ENCODE measurements at places on chromosomes 16 and 17.

- no peaks in the 10 kb centered on the region for H3K27me3 ChIP-seq
- H3K36me3 ChIP-seq, result no peaks in the 10 kb centered on the region
- no peak overlapping the region for H3K27ac ChIP-seq
Measured at GRCh38 chr17:51035431-51035830, 85.2 kb downstream of the SPAG9 start.

DNA sequence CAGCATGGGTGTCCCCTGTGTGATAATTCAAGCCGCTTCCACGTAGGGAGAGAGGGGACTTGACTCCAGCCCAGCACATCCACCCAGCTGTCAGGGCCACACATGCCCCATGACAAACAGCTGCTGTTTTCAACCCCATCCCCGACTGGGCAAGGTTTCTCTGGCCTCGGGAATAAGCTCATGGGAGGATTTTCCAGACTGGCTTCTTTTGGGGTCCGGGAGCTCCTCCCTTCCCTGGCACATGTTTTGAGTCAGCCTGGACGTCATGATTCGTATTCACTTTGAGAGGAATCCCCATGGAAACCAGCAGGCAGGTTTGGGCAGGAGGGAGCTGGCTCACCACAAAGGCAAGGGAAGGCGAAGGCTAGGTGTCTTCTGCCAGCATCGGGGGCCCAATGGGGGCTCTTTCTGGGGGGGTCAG, 156.4 kb downstream of the CMIP start:
- no peak for DNase-seq
- no peak overlapping the region for H3K27ac ChIP-seq
- H3K27me3 ChIP-seq, result no peaks in the 10 kb centered on the region
- no peak overlapping the region for H3K4me3 ChIP-seq
- peaks cover 27% of the 10 kb centered on the region for H3K4me1 ChIP-seq

GRCh38 chr16:48420437-48420836, 35.2 kb upstream of the SIAH1 start:
- no peak for DNase-seq
- H3K27me3 ChIP-seq, result no peaks in the 10 kb centered on the region
- H3K4me1 ChIP-seq, result no peaks in the 10 kb centered on the region
- no peak overlapping the region for H3K27ac ChIP-seq

GRCh38 chr17:77225265-77225664, 84.5 kb downstream of the SEC14L1 start:
- no peaks in the 10 kb centered on the region for H3K36me3 ChIP-seq
- no peak overlapping the region for H3K27ac ChIP-seq
- DNase-seq, result no peak
- no peak overlapping the region for H3K4me3 ChIP-seq
- H3K4me1 ChIP-seq, result no peaks in the 10 kb centered on the region

GRCh38 chr17:81396722-81397313, 1.6 kb downstream of the BAHCC1 start:
- peak; percentile 67 for DNase-seq
- peaks cover 41% of the 10 kb centered on the region for H3K4me1 ChIP-seq
- peak overlapping the region; percentile 72 for H3K4me3 ChIP-seq
- H3K27ac ChIP-seq, result peak overlapping the region; percentile 98

- no peak overlapping the region for H3K27ac ChIP-seq
- H3K4me3 ChIP-seq, result no peak overlapping the region
- H3K27me3 ChIP-seq, result no peaks in the 10 kb centered on the region
- peaks cover 21% of the 10 kb centered on the region for H3K4me1 ChIP-seq
- peaks cover 4% of the 10 kb centered on the region for H3K36me3 ChIP-seq
Measured at GRCh38 chr16:30694926-30695693, 3.9 kb upstream of the SRCAP start.

- no peaks in the 10 kb centered on the region for H3K36me3 ChIP-seq
- H3K27me3 ChIP-seq, result no peaks in the 10 kb centered on the region
- peaks cover 14% of the 10 kb centered on the region for H3K4me1 ChIP-seq
- DNase-seq, result peak; percentile 64
- H3K4me3 ChIP-seq, result no peak overlapping the region
Measured at GRCh38 chr17:78563189-78564145, 13.7 kb downstream of the DNAH17 start.

DNA sequence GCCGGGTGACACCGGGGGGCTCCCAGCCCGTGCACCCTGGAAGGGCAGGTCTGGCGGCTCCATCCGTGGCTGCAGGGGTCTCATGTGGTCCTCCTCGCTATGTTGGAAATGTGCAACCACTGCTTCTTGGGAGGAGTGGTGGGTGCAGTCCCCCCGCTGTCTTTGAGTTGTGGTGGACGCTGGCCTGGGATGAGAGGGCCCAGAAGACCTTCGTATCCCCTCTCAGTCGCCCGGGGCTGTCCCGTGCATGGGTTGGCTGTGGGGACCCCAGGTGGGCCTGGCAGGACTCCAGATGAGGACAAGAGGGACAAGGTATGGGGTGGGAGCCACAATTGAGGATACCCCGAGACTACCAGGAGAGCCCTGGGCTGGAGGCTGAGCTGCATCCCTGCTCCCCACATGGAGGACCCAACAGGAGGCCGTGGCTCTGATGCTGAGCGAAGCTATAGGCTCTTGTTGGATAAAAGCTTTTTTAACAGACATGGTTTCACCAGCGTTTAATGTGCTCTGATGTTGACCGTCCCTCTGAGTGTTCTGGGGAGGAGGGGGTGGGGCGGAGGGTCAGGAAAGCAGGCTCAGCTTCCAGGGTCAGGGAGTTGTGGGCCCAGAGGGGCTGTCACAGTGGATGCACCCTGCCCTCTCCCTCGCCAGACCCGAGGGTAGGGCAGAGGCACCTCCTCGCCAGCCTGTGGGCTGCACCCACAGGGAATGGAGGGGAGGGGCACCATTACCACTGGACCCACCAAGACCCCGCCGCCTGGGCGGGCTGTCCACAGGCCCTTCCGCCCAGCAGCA, 5.4 kb downstream of the SPATA2L start:
- H3K27ac ChIP-seq, result no peak overlapping the region
- no peaks in the 10 kb centered on the region for H3K27me3 ChIP-seq
- no peak overlapping the region for H3K4me3 ChIP-seq

- DNase-seq, result no peak
- no peak overlapping the region for H3K27ac ChIP-seq
- H3K4me1 ChIP-seq, result peaks cover 11% of the 10 kb centered on the region
- no peaks in the 10 kb centered on the region for H3K27me3 ChIP-seq
- peaks cover 53% of the 10 kb centered on the region for H3K36me3 ChIP-seq
Measured at GRCh38 chr16:27684047-27684446, 134.1 kb downstream of the KATNIP start.

DNA sequence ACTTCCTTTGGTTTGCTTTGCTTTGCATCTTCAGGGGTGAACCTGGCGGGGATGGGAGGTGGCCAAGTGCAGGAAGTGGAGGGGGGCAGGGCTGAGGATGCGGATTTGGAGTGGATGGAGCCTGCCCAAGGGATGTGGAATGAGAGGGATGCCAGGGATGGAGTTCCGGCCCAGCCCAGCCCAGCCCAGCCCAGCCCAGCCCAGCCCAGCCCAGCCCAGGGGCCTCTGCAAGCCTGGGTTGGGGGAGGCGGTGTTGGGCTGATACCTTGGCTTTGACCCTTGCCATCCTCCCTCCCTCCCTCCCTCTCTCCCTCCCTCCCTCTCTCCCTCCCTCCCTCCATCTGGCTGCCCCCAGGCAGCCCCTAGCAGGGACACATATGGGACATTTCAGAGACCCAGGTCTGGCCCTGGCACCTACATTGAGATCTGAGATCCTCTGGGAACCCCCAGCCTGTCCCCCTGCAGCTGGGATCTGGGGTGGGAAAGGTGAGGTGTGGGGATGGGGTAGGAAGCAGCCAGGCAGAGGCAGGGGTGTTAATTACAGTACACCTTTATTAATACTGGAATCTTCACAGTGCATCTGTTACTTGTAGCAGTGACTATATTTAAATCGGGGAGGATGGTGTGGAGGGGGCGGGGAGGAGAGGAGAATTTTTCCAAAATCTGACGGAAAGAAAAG, 14.5 kb downstream of the IL34 start:
- H3K4me1 ChIP-seq, result peaks cover 19% of the 10 kb centered on the region
- no peak overlapping the region for H3K27ac ChIP-seq
- H3K36me3 ChIP-seq, result peaks cover 17% of the 10 kb centered on the region
- no peaks in the 10 kb centered on the region for H3K27me3 ChIP-seq
- DNase-seq, result no peak

GRCh38 chr16:12283596-12283995, 307.1 kb downstream of the SNX29 start:
- peaks cover 2% of the 10 kb centered on the region for H3K4me1 ChIP-seq
- H3K4me3 ChIP-seq, result no peak overlapping the region
- no peaks in the 10 kb centered on the region for H3K27me3 ChIP-seq
- no peak overlapping the region for H3K27ac ChIP-seq
- no peak for DNase-seq

- H3K36me3 ChIP-seq, result no peaks in the 10 kb centered on the region
- peak overlapping the region; percentile 95 for H3K27ac ChIP-seq
- H3K4me1 ChIP-seq, result peaks cover 78% of the 10 kb centered on the region
Measured at GRCh38 chr17:59425085-59425931, 93.9 kb downstream of the YPEL2 start.

- H3K27me3 ChIP-seq, result no peaks in the 10 kb centered on the region
- no peak overlapping the region for H3K27ac ChIP-seq
- no peak overlapping the region for H3K4me3 ChIP-seq
Measured at GRCh38 chr16:68468842-68469241, 20.5 kb upstream of the SMPD3 start.

DNA sequence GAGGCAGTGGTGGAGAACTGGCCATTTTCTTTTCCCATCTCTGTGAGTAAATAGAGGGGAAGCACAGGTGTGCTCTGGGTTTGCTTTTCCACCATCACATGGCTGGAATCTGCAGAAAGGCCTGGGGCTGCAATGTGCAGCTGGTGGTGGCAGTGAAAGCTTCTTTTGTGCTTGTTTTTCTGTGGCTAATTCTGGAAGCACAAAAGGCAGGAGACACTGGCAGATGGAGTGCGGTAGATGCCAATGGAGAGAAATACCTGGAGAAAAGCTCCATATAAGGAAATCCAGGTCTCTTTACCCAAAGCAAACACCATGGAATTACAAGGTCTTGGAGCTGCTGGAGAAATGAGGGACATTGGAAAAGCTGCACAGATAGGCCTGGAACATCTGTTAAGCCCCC, 146.9 kb downstream of the HAPSTR1 start:
- no peaks in the 10 kb centered on the region for H3K27me3 ChIP-seq
- H3K36me3 ChIP-seq, result no peaks in the 10 kb centered on the region
- H3K27ac ChIP-seq, result no peak overlapping the region
- no peak overlapping the region for H3K4me3 ChIP-seq

GRCh38 chr16:52731219-52731875, 184.4 kb upstream of the TOX3 start:
- H3K36me3 ChIP-seq, result no peaks in the 10 kb centered on the region
- DNase-seq, result no peak
- H3K4me1 ChIP-seq, result no peaks in the 10 kb centered on the region
- H3K4me3 ChIP-seq, result no peak overlapping the region
- H3K27me3 ChIP-seq, result no peaks in the 10 kb centered on the region

GRCh38 chr16:59783191-59783590, 1049.1 kb upstream of the GOT2 start:
- no peaks in the 10 kb centered on the region for H3K27me3 ChIP-seq
- no peak overlapping the region for H3K4me3 ChIP-seq

DNA sequence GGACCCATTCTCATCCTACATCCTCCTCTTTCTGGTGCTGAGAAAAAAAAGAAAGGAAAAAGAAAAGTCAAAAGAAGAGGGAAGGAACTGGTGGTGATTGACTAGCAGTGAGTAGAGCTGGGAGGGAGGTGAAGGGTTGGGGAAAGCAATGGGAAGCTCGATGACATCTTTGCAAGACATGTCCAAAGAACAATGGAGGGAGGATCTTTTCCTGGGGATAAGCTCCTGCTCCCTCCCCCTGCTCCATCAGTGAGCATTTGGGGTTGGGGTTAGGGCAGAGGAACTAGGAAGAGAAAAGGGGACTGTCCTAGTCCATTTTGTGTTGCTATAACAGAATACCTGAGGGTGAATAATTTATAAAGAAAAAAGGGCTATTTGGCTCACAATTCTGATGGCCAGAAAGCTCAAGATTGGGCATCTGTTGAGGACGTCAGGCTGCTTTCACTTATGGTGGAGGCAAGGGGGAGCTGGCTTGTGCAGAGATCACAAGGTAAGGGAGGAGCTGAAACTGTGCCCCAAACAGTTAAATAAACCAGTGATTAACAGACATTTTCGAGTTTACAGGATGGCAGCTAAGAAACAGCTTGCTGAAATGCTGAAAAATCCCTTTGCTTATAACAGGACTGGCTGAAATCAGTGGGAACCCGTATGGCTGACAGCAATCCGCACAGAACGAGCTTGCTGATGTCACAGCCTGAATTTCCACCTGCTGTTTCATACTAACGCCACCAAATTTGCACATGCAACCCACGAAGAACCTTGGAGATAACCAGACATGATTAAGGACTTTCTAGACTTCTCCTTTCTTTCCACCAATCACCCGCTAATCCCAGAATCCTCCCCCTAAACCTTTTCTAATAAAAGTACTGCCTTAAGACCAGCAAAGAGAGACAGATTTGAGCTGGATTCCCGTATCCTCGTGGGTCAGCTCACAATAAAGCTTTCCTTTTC, 1.6 kb upstream of the ODF4 start:
- no peaks in the 10 kb centered on the region for H3K4me1 ChIP-seq
- DNase-seq, result no peak
- H3K4me3 ChIP-seq, result no peak overlapping the region
- H3K27ac ChIP-seq, result no peak overlapping the region
- no peaks in the 10 kb centered on the region for H3K27me3 ChIP-seq

GRCh38 chr17:41684035-41684434, 4.7 kb upstream of the EIF1 start:
- DNase-seq, result no peak
- no peaks in the 10 kb centered on the region for H3K36me3 ChIP-seq
- H3K27ac ChIP-seq, result no peak overlapping the region
- no peaks in the 10 kb centered on the region for H3K27me3 ChIP-seq
- peaks cover 6% of the 10 kb centered on the region for H3K4me1 ChIP-seq
- no peak overlapping the region for H3K4me3 ChIP-seq
